Activated gamma-delta T cell treated with anti-CD3 and anti-CD28 coated beads, Interleukin-2, amount 50 U/mL, for 16 hours (primary cell): ENCODE measurements at places on chromosomes 3 and 15.

DNA sequence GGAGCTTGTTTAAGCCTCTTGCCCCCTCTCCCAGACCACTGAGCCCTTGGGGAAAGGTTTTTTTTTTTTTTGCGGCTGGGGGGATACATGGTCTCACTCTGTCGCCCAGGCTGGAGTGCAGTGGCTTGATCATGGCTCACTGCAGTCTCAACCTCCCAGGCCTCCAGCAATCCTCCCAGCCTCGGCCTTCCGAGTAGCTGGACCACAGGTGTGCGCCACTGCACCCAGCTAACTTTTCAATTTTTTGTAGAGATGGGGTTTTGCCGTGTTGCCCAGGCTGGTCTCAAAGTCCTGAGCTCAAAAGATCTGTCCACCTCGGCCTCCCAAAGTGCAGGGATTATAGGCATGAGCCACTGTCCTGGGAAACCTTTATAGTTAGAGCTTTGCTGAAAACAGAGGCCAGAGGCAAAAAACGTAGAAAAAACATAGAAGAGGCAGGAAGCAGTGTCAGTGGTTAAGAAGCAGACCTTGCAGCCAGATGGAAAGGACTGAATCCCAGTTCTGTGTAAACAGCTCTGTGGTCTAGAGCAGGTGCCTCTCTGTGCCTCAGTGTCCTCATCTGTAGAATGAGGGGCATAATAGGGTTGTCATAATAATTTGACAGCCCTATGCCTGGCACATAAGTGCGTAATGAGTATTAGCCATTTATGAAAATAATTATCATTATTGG is 33.1 kb downstream of the CMTM7 start:
- no peak for DNase-seq

GRCh38 chr3:8413337-8413926 is 88.2 kb upstream of the LMCD1 start:
- DNase-seq = no peak

GRCh38 chr3:38551026-38551832 is 55.1 kb downstream of the EXOG start:
- no peak for DNase-seq

GRCh38 chr3:171984883-171985282 is 54.5 kb upstream of the FNDC3B start:
- no peak for DNase-seq

GRCh38 chr15:47422881-47423665 is 294.2 kb upstream of the SEMA6D start:
- no peak for DNase-seq

DNA sequence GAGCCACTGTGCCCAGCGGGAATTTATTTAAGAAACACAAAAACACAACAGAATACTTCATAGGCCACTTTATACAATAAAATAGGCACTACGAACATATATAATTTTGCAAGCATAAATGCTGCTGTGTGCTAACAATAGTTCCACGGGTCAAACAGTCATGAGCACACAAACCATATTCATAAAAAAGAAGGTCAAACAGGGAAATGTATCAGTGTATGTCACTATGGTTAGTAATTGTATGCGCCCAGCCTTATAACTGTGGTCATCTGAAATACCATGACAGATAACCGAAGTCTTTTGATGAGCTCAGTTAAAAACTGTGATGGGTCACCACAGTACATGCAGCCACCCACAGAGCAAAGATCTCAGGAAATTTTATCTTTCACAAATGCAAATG is 38.1 kb upstream of the NR2C2 start:
- DNase-seq = no peak

DNA sequence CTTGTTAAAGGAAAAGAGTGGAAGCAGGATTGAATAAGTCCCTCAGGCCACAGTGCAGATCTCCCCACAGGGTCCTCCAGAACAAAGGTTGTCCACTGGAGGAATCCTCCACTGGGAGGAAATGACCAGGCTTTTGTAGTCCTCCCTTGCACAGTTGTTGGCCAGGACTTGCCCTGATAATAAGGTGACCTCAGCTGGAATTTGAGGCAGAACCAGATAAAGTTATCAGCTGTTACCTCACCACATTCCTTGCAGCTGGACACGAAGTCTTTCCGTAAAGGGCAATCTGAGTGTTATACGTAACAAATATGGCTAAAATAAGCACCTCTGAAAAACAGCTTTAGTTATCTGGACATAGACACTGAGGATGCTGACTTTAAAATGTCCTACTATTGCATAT is 83.5 kb upstream of the NAALADL2 start:
- no peak for DNase-seq

DNA sequence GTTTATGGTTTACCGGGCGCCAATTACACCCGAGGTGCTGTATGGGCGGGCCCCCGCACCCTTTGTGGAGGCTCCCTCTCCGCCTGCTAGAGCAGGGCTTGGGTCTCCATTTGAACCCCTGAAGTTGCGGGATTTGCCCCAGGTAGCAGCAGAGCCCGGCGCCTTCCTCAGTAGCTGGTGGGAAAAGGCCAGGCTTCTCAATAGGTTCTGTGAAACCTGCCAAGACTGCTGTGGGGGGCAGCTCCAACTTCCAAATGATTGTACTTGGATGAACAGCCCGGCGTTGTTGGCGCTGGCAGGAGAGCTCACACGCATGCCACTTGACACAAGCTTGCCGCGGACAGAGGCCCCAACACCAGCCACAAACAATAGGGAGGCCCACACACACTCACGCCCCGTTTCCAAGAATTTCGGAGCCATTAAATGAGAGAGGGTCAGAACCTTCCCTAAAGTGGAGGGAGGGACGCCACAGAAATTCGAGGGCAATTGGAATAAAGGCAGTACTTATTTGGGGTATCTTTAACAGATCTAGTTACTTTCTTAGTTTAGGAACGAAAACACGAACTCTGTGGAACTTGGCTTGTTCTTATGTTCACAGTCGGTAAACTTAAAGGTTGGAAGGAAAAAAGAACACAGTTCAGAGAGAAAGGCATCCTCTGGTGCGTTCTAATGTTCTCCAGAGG is 1.4 kb downstream of the EPHB3 start:
- no peak for DNase-seq

DNA sequence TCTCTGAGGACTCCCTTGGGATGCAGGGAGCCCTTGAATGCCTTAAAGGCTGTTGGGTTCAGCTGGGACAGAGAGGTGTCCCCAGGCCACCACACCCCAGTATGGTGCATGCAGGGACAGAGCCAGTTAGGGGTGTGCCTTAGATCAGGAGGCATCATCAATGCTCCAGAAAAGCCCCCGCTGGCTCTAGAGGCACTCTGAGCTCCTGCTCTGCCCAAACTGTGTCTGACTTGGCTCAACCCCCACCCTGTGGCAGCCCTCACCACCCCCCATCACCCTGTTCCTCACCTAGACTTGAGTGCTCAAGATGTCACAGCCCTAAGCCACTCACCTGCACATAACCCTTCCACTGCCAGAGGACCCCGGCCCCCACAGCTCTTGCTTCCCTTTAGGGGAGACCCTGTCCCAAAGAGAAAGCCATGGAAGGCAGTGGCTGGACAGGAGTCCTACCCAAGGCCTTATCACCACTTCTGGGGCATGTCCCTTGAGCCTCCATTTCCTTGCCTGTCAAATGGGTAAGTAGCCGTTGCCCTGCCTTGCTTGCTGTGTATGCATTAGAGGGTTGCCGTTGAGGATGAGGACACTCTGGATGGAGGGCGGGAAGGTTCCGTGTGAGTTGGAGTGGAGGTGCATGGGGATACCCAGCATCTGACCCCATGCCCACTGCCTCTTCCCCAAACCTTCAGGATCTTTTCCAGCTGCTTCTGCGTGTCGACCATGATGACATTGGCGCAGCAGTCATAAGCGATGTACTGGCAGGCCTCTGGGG is 41.4 kb downstream of the ACSBG1 start:
- DNase-seq = no peak
